ENCODE measurements at places on chromosomes 4 and X.

DNA sequence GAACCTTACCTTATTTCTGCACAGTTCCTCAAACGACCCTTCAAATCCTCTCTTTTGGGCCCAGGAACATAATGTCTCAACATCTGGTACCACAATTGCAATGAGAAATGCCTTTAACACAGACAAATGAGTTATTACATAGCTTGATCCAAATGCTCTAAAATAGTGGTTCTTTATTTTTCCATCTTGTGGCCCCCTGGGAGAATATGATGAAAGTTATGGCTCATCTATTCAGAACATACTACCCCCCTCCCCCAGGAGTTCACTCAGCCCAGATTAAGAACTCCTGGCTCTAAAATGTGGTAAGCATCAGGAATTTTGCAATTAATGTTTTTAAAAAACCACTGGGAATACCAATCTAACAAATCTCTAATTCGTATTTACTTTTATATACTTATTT is 23.9 kb upstream of the CENPU start:
- no peak for DNase-seq

DNA sequence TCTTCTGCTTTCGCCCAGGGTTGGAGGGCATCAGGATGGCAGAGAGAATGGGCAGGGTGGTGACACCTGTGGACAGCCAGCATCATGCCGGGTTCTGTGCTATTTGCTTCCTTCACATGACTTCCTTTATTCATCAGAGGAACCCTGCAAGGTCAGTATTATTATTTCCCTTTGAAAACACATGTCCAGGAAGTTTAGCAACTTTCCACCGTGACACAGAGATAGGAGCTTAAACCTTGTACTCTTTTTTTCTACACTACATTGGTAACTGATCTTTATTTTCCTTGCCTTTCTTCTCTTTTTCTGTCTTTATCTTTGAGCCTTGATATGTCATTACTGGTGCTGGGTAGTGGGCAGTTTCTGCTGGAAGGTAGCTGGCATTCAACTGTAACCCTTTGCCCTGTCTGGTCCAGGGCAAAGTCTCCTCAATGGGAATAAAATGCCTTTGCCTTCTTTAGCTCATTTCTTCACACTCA is 5.0 kb upstream of the MGST2 start:
- no peak for DNase-seq

DNA sequence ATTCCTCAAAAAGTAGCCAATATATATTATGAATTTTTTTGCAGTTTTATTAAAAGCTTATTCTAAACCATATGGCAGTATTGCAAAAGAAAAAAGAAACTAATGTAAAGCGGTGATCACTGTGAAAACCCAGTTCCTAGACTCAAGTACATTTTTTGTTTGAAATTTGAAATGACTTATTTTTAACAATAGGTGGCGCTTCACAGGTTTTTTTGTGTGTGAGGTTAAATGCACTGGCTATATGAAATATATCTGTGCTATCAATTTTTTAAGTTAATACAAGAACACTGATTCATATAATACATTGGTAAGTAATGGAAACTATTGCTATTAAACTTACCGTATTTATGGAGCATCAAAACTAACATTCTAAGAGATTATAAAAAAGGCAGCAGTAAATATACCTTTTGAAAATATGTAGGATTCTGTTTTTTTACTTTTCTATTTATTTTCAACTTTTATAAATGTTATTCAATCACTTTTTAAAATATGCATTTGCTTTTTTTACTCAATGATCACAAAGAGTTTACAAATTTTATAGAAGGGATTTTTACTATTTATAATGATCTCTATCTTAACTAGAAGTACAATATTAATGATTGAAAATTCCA is 5.6 kb upstream of the SPRY1 start:
- DNase-seq = no peak

DNA sequence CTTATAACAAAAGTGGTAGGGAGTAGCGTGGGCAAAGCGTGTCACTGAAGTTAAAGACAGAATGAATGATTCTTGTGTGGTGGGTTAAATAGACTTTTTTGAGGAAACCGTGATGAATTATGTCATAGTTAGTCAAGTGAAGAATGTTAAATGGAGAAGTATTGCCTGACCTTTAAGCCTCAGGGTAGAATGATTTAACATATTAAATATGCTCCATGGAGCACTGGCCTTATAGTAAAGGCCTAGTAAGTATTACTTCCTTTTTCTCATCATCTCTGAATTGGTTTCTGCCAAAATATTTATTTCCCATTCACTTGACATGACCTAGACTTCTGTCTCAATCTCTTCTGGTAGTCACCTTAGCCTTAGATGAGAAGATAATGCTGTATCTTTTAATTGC is 23.7 kb downstream of the MAGEB1 start:
- no peak for DNase-seq

DNA sequence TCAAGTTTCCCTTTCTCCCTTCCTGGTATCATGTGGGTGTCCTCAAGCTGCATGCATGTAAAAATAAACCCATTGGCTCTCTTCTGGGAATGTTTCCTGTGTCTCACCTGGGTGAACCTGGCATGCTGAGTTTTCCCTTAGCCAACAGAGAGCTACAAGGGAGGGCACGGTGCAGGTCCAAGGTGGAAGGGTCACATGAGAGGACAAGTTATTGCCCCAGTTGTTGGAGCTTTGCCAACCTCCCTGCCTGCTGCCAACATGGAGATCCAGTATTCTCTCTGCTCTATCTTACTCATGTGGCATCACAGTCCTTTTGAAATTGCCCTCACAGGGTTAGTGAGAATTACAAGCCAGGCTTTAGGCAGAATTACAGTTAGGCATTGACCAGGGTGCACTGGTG is 196.1 kb upstream of the GYPA start:
- no peak for DNase-seq

DNA sequence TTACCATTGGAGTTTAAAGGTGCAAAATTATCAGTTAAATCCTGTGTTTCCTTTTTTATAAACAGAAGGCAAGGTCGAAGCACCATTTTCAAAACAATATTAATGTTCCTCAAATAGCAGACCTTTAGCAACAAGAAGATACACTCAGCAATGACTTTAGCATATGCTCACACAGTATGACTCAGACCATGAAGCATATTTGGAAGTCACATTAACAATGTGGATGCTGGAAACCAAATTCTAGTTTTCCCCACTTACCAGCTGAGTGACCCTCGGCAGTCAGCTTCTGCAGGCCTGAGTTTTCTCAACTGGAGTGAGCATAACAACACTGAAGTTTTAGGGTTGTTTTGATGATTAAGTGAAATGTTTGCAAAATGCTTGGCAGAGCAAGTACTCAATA is 130.5 kb downstream of the ANK2 start:
- DNase-seq = no peak

- DNase-seq = no peak
Observed at GRCh38 chrX:17185431-17185830, 189.6 kb upstream of the NHS start.

DNA sequence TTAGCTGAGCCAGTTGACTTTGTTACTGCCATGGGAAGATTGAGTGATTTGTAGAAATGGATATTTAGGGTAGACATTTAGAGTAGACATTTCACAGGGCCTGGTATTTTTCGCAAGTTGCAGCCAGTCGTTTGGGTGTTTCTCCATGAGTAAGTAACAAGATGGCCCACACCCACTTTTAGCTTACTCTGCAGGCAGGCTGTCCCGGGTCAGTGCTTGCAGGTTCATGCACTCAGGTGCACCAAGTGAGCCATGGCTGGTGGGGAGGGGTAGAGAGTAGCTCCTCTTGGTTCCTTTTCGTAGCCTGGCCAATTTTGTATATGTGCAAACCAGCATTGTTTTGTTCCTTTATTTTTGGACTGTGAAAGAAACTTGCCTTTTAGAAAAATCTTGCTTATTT is 145.6 kb downstream of the POLA1 start:
- DNase-seq = no peak
